ENCODE measurements at places on chromosomes 13 and 19.
A peak's percentile ranks its signal among the peaks of the same experiment; 100 is the strongest.

DNA sequence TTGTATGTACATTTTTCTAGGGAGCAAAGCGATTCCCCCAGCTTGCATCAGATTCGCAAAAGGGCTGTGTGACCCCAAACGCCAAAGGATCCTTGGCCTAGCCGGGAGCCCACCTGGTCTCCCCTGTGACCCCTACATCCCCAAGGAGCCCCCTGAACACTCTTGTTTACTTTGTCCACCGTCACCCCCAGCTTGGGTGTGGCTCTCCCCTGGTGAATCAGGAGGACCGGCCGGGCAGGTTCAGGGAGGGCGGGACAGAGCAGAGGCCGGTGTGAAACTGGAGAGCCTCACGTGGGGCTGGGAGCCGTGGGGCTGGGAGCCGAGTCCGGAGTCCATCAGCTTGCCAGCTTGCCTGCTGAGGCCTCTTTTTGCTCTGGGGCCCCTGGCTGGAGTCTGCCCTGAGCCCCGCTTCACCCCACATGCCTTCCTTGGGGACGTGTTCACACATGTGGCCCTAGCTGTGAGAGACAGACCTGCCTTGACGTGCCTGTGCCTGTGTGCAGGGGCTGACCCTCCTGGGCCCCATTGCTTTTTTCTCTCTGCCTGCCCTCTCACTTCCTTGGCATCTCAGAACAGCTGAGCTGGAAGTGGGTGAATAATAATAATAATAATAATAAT lies 2.0 kb downstream of the ITPKC start:
- no peak for DNase-seq

DNA sequence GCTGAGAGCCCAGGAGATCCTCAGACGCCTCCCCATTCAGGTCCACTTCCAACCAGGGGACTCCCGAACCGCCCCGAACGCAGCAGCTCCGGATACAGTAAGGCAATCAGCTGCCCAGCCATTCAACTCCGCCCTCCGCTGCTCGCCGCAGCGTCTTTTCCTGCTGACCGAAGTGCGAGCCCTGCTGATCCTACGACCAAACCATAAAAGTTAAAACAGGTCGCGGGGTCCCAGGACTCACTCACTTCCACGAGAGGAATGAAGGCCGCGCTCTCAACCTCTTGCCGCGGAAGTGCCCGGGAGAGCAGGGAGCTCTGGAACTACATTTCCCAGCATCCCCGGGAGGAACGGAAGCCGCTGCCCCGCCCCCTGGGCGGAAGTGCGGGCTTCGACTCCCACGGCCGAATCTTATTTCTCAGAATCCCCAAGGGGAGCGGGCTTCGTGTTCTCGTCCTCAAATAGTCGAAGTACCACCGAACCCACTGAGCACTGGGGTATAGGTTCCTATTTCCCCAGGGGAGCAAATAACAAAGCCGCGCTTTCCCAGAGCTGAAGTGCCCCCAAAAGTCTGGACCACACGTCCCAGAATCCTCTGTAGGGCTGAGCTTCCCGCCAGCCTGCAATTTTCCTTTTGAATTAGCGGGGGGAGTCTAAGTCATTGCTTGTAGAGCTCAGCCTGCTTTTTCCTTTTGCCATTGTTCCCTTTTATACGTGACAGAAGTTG lies at the start of gene ZNF45:
ZNF45 (minus strand) TSS at position 298 of the 724 bp plus-strand sequence. CDS start 13,097 bp downstream, outside the sequence.
- peak; percentile 59 for DNase-seq

DNA sequence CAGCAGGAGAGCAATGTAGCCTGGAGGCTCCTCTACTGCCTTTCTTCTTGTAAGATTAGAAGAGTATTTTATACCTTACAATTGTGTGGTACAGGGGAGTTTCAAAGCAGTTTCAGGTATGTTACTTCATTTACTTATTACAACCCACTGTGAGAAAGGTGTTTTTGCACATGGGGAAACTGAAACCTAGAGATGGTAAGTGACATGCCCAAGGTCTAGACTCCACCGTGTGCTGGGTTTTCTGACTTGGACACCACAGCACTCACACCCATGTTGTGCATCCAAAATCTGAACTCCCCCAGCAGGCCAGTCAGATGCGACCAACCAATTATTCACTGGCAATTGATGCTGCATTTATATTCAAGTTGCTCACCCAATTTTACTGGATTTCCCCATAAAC lies 22.8 kb downstream of the ERICH6B start:
- DNase-seq = no peak

GRCh38 chr19:17948514-17948900 lies 15.7 kb downstream of the CCDC124 start:
- no peak for DNase-seq

- no peak for DNase-seq
Observed at GRCh38 chr13:35818633-35819067, 312.5 kb downstream of the DCLK1 start.

DNA sequence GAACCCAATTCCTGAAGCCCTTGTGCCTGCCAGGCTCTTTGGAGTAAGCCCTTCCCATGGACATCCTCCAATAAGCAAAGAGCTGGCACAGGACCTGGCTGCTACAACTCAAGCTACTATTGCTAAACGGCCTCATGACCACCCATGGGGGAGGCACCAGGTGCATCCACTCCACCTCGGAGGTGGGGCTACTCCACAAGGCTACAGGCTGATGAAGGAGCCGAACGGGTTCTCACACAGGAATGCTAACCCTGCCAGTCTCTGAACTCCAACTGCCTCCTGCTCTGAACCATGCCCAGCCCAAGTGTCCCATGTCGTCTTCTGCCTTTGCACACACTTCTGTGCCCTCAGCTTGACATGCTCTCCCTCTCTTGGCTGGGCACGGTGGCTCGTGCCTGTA lies 10.0 kb downstream of the SYMPK start:
- DNase-seq = no peak

GRCh38 chr13:77832339-77833100 lies 86.1 kb downstream of the EDNRB start:
- no peak for DNase-seq

DNA sequence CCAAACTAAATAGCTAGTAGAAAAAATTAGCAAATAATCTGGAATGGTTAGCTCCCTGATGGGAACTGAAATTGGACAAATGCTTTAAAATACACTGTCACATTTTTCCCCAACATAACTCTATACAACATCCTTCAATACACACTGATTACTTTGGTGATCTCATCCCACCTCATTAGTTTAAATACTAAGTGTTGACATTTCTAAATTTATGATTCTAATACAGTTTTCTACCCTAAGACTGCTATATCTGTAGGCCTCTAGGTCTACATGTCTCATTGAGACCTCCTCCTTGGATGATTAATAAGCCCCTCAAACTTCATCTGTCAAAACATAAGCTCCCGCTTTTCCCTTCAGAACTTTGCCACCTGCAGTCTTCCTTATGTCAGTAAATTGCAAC lies 80.7 kb upstream of the SLITRK5 start:
- DNase-seq = no peak

DNA sequence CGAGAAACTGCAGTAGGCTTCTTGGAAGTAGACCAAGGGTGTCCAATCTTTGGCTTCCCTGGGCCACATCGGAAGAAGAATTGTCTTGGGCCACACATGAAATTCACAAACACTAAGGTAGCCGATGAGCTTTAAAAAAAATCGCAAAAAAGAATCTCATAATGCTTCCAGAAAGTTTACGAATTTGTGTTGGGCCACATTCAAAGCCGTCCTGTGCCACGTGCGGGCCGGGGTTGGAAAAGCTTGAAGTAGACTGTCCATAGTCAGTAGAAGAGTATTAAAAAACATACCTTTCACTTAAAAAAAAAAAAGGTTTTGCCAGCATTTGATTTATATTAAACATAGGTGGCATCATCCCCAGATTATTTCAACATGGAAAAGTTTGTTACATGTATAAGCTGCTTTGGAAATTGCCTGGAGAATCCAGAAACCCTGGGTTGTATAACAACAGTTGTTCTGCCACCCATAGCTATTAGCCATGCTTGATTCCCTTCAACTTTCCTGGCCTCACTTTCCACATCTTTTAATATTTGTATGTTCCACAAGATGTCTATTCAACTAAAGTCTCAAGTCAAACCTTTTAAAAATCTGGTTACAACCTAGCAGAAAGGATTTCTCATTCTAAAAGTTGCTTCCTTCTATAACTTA lies 1.0 kb downstream of the IFT88 start:
- DNase-seq = no peak

GRCh38 chr19:48654299-48655059 lies 8.5 kb upstream of the CA11 start:
- DNase-seq = peak; percentile 80

GRCh38 chr19:18117364-18117691 lies 19.8 kb downstream of the MAST3 start:
- no peak for DNase-seq

DNA sequence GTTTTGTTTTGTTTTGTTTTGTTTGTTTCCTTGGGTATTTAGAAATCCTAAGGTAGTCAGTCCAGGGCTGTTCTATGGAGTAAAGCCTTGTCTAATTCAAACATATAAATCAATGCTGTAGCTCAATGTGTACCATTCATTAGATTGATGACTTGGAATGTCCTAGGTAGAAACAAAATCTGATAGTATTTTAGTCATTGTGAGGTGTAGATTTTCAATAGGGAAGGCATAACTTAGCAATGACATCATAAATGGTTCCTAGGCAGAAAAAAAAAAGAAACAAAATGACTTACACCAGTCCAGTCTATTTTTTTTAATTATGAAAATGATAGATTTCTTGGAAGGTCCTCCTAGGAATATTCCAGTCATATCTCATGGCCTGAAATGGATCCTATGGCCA lies 189.9 kb downstream of the SPRY2 start:
- no peak for DNase-seq

- DNase-seq = no peak
Observed at GRCh38 chr19:51111606-51112005, 3.4 kb upstream of the CTU1 start.

DNA sequence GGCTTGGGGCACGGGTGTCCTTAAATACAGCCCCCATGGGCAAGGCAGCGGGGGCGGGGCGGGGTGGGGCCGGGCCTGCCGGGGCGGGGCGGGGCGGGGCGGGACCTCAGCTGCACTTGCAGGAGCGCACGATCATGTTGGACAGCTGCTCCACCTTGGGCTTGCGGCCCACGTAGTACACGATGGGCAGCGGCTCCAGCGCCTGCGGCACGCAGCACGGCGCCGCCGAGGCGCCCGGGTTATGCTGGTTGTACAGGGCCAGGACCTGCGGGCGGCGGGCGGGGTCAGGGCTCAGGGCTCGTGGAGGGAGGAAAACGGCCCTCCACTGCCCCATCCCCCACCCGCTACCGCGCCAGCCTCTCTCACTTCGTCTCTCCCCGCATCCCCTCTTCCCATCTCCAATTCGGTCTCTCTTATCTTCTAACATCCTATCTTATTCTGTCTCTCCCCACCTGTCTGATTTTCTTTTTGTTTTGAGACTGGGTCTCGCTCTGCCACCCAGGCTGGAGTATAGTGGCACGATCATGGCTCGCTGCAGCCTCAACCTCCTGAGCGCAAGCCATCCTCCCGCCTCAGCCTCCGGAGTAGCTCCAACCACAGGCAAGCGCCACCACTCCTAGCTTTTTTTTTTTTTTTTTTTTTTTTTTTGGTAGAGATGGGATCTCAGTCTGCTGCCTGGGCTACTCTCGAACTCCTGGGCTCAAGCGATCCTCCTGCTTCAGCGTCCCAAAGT lies 21.1 kb downstream of the CCDC97 start:
- DNase-seq = no peak

DNA sequence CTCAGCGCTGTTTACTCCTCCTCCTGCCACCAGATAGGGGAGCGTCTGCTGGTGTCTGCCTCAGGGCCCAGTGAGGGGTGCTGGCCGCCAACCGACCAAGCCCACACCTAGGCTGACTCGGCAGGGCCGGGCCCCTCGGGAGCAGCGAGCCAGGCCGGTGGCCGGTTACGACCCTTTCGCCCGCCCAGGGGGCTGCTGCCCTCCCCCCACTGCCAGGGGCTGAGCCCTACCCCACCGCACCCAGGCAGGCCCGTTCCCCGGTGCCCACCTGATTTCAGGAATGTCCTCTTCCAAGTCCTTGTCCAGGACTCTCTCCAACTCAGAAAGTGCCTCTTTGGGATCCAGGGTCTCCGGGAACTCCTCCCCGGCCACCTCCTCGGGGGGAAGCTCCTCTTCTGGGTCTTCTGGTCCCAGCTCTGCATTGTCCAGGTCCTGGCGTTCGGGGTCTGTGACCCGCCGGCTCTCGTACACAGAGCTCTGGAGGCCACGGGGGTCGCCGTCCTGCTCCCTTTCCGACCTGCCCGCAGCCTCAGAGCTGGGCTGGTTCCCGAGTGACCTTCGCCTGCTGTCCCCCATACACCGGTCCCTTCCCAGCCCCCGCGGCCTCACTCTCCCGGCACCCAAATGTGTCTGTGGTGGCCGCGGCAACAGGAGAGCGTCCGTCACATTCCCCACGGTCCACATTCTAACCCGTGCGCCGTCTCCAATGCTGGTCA lies 31.0 kb upstream of the MIER2 start:
- DNase-seq = no peak

DNA sequence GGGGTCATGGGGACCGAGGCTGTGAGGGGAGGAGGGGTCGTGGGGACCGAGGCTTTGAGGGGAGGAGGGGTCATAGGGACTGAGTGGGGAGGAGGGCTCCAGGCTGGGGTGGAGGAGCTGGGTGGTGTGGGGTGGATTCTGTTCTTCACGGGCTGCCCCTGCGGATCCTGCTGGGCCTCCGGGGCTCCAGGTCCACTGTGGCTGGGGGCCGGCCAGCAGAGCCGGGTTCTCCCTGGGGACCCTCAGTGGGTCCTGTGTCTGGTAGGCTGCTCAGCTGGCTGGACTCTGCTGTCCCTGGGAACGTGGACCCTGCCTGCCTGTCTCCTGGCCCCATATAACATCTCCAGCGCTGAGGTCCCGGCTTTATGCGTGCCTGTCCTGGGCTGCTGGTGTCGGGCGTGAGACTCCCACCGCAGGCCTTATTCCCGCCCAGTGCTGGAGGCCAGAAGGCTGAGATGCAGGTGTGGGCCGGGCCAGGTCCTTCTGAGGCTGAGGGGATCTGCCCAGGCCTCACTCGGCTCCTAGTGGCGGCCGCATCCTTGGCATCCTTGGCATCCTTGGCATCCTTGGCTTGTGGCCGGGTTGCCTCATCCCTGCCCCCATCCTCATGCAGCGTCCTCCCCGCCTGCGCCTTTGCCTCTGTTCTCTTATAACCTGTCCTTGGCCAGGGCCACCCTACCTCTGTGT lies 19.8 kb upstream of the GNA15 start:
- DNase-seq = no peak

GRCh38 chr13:98384739-98385138 lies 192.2 kb downstream of the STK24 start:
- no peak for DNase-seq

- no peak for DNase-seq
Observed at GRCh38 chr13:42047561-42048341, 697 bp upstream of the DGKH start.

GRCh38 chr19:1287354-1288225 lies 1.9 kb downstream of the EFNA2 start:
- no peak for DNase-seq

GRCh38 chr19:52464798-52465470 lies 11.6 kb downstream of the ZNF578 start:
- no peak for DNase-seq

DNA sequence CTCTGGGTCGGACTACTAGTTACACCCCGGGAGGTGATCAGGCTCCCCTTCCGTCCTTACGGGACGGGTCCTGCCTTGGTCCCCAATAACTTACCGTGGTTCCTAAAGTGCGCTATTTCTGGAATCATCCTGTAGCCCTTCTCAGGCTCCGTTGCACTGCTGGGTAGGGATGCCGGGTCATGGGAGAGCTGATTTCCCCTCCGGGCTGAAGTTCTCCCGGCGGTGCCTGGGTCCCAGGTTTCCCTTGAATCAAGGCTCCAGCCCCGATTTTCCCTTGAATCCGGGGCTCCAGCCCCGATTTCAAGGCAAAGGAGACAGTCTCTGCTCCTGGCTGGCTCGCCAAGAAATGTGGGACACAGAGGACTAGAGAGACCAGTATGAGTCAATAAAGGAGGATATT lies 43.4 kb downstream of the ZNF493 start:
- no peak for DNase-seq

- DNase-seq = no peak
Observed at GRCh38 chr19:45173816-45174215, 4.2 kb downstream of the TRAPPC6A start.

Measured in HFF-Myc (cell line).